Activated CD8-positive, alpha-beta T cell treated with anti-CD3 and anti-CD28 coated beads for 36 hours (primary cell): ENCODE measurements at places on chromosomes 5 and 9.

DNA sequence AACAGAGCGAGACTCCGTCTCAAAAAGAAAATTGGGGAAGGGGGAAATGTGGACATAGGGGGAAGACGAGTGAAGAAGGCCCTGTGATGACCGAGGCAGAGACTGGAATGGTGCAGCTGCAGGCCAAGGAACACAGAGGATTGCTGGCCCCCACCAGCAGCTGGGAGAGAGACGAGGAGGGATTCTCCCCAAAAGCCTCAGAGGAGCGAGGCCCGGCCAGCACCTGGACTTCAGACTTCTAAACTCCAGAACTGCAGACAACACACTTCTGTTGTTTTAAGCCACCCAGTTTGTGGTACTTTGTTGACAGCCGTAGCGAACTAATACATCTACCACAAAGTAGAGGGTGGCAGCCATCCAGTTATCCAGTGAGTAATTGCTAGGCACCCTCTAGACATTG lies 124.6 kb downstream of the ATPSCKMT start:
- DNase-seq, result no peak

DNA sequence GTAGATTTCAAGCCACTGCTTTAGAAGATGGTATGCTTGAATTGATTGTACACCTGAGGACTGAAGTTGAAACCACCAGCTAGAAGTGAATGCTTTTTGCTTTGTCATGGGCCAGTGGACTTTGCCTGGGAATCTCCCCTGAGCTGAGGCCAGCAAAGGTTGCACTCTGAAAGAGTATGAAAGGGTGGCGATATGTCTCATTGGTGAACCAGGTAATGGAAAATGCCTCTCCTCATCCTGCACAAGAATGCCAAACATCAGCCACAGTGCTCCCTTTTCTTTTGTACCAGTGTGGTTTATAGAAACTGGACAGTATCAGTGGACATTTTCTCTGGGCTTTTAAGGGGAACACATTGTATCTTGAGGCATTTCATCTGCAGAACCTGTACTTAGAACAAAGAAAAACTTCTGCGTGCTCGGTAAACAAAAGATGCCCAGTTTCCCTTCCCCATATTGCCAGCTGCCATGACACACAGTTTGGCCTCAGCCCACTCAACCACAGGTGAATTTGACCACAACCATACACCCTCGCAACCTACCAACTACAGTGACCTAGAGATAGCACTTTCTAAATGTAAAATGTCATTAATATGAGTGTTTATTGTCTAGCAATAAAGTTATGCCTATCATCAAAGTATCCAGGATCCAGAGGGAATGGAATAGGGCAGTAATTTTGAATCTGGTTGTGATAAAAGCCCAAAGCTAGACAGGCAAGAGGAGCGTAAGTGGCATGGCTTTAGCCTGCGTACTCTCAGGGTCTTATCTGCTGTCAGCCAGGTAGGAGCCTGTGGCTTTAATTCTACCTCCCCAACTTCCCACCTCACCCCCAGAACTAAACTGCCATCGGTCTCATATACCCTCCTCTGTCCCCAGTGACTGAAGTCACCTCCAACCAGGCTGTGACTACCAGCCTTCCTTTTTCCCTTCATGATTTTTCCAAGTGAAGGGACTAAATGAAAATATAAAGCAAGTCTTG lies 79.5 kb upstream of the LHFPL2 start:
- DNase-seq, result no peak

DNA sequence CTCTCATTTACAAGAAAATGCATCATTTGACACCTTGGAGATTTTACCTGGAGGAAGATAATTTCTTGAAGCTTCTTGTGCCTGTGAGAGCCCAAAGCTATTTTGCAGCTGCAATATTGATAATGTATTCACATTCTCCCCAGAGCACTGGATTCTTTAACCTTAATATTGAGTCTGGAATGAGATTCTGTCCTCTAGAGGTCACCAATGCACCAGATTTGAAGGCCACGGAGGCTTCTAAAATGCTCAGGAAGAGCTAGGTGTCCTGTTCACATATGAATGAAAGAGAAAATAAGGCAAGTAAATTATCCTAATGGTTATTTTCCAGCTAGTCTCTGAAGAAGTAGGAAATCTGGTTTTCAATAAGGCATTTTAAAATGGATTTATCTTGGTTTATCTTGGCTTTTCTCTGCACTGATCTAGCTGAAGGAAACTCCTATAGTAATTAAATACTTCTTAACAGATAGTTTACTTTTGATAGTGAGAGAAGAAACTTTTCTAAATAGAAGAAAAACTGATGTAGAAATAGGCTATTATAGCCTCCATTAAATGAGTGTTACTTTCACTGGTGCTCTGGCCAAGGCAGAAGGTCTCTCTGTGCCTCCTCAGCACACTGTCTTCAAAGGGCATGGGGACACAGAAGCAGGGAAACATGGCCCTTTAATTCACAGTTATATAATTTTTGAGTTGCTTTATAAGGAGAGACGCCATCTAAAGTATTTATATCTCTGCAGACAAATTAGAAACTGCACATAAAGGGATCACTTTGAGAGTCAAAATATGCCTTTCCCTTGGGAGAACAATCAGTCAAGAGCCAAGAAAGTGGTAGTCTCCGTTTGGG lies 297.0 kb upstream of the ACTBL2 start:
- DNase-seq, result peak; percentile 37

GRCh38 chr5:72884892-72885291 lies 68.4 kb downstream of the TNPO1 start:
- DNase-seq, result no peak

DNA sequence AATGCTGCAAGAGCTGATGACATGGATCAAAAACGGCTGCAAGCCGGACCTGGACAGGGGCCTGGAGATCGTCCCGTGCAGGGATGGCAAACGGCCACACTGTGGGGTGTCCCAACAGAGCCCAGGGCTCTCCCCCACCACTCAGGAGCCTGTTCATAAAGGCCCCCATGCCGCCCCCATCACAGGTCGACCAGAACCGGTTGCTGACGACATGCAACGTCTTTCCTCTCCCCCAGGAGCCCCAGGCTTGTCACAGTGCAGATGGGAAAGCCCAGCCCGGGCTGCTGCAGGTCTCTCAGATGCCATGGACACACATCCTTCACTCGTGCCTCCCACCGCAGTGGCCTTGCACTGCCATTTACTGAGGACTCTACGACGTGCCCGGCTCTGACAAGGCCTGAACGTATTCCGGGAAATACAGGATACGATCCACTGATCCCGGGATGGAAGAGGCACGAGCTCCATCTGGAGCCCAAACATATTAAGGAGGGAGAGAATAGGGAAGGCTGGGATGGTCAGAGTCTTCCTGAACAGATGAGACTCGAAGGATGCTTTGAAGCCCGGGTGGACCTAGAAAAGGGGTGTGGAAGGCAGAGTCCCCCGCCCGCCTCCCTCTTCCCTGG lies 76.5 kb upstream of the SARDH start:
- no peak for DNase-seq

DNA sequence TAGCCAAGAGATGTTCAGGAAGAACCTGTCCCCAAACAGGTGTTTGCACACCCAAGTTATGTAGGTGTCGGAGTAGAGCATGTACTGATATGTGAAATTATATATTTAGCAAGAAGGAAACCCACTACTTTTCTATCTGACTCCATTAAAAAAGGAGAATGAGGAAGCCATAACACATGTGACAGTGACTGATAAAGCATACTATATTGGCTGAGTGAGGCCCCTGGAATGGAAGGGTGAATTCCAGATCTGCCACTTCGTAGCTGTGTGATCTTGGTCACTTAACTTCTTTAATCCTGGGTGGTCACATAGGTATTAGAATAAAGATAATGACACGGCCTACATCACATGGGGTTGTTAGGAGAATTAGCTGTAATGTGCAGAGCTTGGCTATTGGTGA lies 116.0 kb upstream of the MAN2A1 start:
- no peak for DNase-seq

GRCh38 chr5:52920929-52921328 lies 68.2 kb upstream of the ITGA2 start:
- DNase-seq, result no peak

GRCh38 chr5:177598477-177598876 lies 1.5 kb upstream of the B4GALT7 start:
- DNase-seq, result no peak

- no peak for DNase-seq
Measured at GRCh38 chr5:173878224-173878967, 9.8 kb upstream of the CPEB4 start.

- DNase-seq, result no peak
Measured at GRCh38 chr5:72860499-72860898, 44.0 kb downstream of the TNPO1 start.

DNA sequence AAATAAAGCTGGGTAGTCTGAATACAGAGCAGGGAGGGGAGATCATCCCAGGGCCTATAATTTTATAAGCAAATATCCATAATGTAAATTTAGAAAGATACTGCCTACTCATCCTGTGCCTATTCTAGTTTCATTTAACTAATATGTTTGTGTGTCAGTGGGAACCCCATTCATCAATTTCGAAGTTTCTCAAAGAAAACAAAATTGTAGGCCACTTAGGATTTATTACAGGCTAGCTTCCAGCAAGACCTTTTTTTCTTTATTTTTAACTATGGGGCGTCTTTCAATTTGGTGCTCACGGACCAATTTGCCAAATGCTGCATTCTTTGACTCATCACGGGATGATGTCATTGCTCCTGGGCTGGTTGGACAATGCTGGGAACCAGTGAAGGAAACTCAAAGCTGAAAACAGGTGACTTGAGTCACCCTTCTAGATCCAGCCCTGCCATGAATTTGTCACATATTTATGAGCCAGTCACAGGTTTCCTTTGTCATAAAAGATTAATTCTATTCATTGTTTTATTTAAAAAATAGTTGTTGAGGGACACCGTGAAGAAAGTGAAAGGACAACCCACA lies 13.4 kb downstream of the PCSK5 start:
- peak; percentile 13 for DNase-seq

DNA sequence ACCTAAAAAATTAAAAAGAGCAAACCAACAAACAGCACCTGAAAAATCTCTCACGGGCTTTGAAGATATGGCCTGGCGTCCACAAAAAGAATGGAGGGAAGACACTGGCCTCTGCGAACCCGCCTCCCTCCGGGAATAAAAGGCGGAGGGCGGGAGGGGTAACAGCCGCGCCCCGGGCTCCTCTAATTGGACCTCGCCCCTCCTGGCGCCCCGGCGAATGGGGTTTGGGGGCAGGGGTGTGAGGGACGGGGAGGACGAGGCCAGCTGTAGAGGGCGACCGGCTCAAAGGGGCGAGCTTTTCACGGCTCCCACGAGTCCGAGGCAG lies 753 bp downstream of the FANCC start:
- peak; percentile 59 for DNase-seq

GRCh38 chr9:20553558-20554149 lies 68.6 kb downstream of the MLLT3 start:
- no peak for DNase-seq

- DNase-seq, result no peak
Measured at GRCh38 chr9:71202931-71203330, 81.5 kb upstream of the TRPM3 start.
